Stimulated activated CD4-positive, alpha-beta T cell treated with anti-CD3 and anti-CD28 coated beads, TNF-alpha, amount 100 ng/mL, for 24 hours (primary cell): ENCODE measurements at places on chromosomes 12 and 14.

DNA sequence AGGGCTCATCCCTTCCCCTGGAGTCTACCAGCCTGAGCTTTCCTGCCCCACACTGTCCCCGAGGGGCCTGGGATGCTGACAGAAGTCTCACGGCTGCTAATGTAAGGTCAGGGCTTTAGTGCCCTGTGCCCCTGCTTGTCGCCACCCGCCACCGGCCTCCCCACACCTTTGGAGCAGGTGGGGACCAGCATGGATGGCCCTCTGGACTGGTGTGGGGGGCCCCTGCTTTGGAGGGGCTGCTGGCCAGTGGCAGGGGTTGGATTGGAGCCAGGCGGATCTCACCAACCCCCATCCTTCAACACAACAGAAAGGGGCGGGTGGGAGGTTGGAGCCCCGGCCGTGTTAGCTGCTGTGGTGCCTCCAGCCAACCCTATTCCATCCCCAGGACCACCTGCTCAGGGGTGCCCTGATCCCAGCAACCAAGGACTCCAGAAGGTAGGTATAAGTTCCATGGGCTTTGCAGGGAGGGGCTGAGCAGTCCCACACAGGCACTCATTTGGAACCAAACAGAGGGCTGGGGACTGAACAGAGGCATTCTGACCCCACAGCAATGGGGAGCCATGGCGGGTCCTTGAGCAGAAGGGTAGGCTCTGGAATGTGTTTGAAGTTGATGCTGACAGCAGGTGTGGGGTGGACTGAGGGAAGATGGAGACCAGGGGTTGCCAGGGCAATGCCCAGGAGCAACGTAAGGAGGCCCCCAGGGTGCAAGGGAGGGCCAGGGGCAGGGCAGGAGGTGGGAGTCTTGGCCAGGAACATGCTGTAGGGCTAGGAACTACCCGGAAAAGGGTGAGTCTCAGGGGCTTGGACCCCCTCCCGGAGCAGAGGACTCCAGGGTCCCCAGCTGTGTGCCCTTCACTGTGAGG, 145.1 kb upstream of the C14orf180 start:
- no peak for DNase-seq

DNA sequence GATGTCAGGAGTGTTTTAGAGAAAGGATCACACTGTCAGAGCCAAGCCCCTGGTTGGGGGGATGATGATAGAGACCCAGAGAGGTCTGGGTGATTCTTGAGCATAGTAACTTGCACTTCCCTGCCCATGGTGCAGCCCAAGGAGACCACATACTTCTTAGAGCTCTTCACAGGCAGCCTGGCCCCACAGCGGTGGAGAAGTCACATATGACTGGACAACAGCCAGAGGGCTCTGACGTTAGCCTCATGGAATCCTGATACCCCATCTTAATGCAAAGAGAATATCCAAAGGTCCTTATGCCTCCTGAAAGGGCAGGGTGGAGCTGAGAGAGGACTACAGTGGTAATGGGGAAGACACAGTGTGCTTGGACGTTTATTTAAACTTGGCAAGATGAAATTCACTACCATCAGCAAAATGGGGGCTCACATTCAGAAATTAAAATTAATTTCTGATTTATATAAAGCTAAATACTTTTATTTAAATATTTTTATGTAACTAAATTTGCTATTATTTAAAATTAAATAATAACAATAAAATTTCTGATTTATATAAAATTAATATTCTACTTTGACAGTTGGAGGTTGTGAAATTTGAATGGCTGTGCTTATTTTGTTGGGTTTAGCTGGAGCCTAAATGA, 131.3 kb downstream of the KTN1 start:
- DNase-seq: no peak

DNA sequence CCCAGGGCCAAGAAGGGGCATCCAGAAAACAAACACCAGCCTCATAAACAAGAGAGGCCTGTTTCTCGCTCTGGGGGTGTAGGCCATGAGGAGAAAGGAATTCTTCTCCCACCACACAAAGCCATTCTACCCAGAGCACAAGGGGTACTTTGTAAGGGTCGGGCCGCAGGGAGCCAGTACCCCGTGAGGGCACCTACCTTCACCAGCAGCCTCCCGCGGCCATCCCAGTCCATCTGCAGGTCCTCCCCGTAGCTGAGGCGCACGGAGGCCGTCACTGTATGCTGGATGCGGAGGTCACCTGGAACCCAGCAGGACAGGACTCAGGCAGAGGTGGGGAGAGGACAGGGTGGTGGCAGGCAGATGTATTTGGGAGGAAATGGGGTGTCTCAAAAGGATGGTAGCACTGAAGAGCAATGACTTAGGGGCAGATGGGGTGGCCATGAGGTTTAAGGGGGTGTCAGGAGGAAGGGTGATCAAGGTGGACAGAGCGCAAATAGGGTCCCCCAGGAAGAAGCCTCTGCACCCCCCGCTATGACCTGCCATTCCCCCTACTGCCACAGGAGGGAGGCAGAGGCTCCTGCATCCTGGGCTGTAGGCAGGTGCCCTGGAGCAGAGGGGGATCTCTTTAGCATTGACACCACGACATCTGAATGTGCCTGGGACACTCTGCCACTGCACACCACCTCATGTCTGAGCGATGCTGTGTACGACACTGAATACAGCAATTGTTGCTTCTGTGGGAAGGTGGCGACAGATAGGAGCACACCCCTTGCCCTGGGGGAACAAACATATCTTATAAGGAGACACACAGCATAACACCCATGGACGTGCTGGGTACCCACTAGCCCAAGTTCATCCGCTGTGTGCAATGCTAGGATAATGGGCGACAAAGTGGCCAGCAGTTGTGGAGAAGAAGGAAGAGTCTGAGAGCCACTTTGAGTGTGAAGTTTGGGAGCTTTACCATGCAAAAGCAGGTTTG, 61.4 kb downstream of the VWF start:
- DNase-seq: peak; percentile 37

GRCh38 chr12:96241846-96242256, 47.7 kb downstream of the ELK3 start:
- peak; percentile 15 for DNase-seq

DNA sequence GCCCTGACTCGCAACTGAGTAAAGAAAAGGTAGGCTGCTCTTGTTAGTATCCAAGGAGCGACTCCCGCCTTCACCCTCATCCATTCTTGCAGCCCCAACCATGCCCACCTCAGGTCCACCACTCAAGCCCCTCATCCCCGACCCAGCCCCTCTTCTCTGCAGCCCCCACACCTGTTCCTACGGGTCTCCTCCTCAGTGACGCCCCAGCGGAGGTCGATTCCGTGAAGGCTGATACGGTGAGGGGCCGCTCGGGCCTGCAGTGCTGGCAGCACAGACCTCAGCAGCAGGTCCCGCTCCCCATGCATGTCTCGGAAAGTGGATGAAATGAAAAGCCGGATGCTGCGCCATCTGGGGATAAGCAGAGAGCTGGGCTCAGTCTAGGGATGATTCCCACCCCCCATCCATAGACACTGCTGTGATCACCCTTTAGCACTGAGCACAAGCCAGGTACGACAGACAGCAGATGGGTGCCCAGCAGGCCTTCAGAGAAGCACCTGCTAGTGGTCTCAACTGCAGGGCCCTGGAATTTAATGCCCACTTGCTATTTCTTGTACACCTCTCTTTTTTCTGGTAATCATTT, 26.9 kb downstream of the TEP1 start:
- no peak for DNase-seq

GRCh38 chr12:98090731-98091130, 424.7 kb upstream of the TMPO start:
- DNase-seq: no peak
